Esophagus muscularis mucosa (tissue), 4 donors: ENCODE measurements at places on chromosomes 4 and X.

DNA sequence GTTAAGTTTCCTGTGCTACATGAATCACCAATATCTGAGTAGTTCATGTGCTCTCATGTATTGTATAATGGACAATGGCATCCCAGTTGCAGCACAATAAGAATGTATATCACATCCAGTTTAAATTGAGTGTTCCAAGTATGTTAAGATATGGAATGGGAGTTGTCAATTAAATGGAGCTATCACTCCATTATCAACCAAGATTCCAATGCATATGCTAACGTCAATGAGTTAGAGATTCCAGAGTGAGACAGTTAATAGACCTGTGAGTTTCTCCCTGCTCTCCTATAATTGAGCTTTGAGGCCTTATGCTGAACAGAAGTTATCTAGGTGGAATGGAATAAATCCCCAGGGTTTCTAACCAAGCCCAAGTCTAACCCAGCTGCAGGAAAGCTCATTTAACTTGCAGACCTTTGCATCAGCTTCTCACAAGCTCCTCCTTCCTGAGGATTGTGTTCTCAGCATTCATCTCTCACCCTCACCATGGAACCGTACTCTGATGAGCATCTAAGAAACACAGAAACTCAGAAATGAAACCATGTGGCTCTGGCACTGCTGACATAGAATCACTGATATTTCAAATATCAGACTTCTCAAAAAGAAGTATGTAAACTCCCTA is 84.8 kb downstream of the TIGD2 start:
- H3K4me3 ChIP-seq = no peak overlapping the region
- no peaks in the 10 kb centered on the region for H3K36me3 ChIP-seq
- H3K4me1 ChIP-seq = no peaks in the 10 kb centered on the region

- no peak overlapping the region for H3K4me3 ChIP-seq
- no peaks in the 10 kb centered on the region for H3K27me3 ChIP-seq
- H3K27ac ChIP-seq = no peak overlapping the region
- H3K36me3 ChIP-seq = peaks cover 3% of the 10 kb centered on the region
- H3K4me1 ChIP-seq = no peaks in the 10 kb centered on the region
Measured at GRCh38 chrX:155113097-155113496, 41.8 kb downstream of the BRCC3 start.

- no peak overlapping the region for H3K27ac ChIP-seq
- DNase-seq = no peak
- no peaks in the 10 kb centered on the region for H3K4me1 ChIP-seq
- no peaks in the 10 kb centered on the region for H3K27me3 ChIP-seq
- H3K36me3 ChIP-seq = no peaks in the 10 kb centered on the region
- H3K4me3 ChIP-seq = no peak overlapping the region
Measured at GRCh38 chrX:69748055-69748454, 132.1 kb downstream of the EDA start.

GRCh38 chr4:28313729-28314713 is 1453.4 kb downstream of the STIM2 start:
- no peaks in the 10 kb centered on the region for H3K27me3 ChIP-seq
- no peak for DNase-seq
- H3K4me3 ChIP-seq = no peak overlapping the region
- H3K36me3 ChIP-seq = no peaks in the 10 kb centered on the region
- no peak overlapping the region for H3K27ac ChIP-seq
